ENCODE measurements at places on chromosomes 11 and 22.

DNA sequence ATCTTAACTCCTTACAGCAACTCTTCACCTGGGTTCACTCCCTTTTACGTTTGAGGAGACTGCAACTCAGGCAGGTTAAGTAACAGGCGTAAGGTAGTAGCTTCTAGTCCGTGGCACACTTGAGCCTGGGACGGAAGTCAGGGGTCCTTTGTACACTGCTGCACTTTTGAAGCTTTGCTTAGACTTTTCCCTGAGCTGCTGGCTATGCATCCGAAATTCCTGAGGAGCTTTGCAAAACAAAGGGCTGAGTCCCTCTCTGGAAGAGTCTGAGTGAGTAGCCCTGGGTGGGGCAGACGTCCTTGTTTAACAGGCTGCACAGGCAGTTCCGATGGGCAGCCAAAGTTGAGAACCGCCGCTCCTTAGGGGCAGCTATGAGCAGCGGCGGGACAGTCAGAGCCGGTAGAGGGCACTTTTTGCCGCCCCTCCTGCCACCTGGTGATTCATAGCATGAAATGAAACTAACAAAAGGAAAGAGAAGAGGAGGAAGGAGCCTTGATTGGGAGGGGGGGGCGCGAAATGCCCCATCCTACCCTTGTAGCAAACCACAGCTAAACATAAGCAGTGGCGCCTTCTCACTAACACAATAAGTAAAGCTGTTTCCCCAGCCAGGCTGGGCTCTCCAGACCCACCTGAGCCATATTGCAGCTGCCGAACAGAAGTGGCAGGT lies 1.4 kb downstream of the TMEM109 start:
- DNase-seq, result no peak

- DNase-seq, result no peak
Observed at GRCh38 chr22:32644252-32645100, 157.0 kb upstream of the TIMP3 start.

DNA sequence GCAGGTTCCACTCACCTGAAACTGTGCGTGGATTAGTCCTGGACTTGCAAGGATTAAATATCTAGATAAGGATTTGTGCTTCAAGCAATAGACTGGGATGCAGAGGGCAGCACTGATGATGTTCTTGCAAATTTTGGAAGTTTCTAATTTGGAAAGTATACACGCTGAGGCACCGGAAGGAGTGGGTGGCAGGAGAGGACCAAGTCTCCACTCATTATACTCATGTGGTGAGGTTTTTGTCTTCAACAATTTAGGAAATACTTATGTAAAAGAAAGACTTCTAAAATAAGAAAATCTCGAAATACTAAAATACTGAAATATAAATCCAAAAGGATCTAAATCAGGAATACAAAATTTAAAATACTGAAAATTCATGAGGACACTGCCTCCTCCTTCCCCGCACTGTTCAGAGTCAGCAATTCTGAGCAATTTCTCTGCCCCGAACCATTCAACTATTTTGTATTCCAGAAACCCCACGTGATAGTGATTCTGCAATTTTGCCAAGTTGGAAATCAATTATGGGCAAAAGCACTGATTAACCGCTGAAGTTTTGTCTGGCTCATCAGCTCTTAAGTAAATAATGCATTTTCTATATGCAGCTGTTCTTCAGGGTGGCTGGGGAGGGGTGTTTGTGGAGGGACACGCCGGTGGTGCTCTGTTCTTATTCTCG lies 47.0 kb upstream of the CLMP start:
- peak; percentile 62 for DNase-seq

DNA sequence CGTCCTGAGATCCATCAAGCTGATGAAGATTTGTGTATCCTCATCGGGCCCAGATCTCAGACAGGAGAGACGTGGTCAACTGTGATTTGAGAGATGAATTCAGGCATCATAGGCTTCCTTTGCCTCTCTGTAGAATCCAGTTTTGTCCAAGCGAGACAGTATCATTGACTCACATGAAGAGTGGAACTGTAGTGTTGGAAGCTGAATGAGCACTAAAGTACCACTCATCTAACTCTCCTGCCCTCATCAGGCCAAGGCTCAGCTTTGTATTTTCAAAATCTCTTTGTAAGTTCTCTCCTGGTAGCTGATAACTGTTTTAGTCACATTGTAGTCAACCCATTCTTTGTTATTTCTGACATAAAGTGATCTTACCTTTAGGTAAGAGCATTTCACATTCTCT lies 85.1 kb downstream of the KIRREL3 start:
- DNase-seq, result no peak

- no peak for DNase-seq
Observed at GRCh38 chr11:131186629-131187101, 183.8 kb upstream of the NTM start.

DNA sequence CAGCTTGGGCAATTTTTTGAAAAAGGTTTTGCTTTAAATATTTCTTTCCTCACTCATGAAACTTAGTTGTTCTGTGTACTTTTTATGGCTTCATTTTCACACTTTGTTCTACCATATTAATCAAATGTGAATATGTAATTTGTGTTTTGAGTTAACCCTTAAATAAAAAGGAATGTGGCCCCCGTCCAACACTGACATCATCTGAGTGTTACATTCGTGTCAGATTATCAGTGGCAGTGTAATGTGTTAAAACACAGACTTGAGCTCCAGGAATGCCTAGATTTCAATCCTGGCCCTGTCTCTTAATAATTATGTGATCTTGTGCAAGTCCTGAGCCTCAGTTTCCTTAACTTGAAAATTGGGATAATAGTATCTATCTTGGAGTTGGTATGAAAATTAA lies 5.6 kb downstream of the RTN3 start:
- no peak for DNase-seq

- no peak for DNase-seq
Observed at GRCh38 chr11:68308068-68308467, 4.3 kb upstream of the LRP5 start.

GRCh38 chr11:126153972-126154371 lies 57.5 kb downstream of the RPUSD4 start:
- no peak for DNase-seq

DNA sequence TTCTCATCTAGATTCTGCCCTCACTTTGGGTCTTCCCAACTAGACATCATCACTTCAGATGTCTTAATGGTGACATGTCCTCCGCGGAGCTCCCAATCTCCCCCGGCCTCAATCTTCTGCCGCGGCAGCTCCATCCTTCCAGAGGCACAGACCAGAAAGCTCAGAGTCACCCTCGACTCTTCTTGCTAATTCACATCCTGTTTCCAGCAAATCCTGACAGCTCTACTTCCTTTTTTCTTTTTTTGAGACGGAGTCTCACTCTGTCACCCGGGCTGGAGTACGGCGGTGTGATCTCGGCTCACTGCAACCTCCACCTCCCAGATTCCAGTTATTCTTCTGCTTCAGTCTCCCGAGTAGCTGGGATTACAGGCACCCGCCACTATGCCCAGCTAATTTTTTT lies 54.5 kb downstream of the CACNG2 start:
- no peak for DNase-seq

DNA sequence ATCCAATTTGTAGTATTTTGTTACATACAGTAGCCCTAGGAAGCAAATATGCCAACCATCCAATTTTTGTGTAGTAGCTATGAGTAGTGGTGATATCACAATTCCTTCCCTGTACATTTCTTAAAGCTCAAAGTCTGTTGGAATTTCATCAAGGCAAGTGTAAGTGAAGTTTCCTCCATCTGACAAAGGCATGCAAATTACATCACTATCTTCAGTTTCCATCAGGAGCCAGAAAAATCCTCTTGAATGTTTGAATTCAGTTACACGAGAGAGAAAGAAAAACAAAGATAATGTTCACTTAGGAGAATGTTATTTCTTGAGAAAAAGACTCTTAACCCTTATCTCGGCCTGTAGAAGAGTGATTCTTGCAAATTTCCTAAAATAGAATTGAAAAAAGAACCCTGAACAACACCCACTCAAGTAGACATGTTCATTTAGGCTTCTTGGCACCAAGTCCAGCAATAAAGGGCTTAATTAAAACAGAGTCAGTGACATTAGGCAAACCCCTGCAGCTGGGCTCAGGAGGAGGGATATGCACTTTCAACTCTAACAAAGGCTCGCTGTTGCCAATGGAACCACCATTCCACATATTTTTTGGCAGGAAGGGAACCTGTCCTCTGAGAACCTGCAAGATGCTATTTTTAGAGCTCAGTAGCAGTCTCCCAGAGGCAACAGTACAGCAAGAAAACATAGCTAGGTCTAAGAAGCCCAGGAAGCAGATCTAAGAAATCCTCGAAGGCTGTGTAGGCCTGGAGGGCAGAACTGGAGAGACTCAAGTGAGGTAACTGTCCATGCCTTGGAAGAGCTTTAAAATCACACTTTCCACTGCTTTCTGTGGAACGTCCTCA lies 144.6 kb downstream of the CCDC81 start:
- DNase-seq, result no peak

DNA sequence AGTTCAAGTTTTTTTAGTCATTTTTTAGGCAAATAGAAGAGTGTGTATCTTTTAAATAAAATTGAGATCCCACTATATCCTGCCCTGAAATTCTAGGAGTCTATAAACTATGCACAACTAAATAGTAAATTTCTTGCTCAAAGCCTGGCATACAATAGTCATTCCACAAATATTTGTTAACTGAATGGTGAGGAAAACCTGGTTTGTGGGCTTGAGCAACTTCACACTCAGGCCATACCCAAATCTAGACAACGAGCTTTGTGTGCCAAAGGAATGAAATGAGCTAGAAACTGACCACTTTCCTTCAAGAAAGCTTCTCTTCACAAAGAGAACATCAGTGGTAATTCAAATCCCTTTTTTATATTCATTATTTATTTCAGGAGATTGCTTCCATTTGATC lies 39.6 kb upstream of the AMOTL1 start:
- DNase-seq, result no peak

GRCh38 chr11:117985953-117986887 lies at the start of gene IL10RA:
TSS of gene IL10RA (plus strand) at chr11:117986394. CDS start at chr11:117986468, 74 bp downstream.
- no peak for DNase-seq

DNA sequence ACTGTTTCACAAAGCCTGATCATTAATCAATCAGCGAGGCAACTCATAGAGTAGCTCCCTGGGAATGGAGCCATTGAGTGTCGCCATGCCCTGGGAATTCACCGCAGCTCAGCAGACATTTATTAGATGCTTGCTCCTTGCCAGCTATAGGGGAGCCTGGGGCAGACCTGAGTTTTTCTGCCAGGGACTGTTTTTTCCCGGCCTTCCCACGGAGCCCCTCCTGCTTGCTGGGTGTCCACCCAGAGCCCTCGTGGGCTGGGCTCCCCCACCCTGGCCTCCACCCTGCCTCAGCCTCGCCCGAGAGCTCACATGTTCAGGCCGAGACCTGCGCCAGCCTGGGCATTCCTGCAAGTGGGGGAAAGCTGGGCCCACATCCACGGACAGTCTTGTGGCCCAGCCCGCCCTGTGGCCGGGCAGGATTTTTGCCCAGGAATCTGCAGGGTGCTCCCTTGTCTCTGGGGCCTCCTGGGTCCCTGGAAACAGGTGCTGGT lies 64.9 kb downstream of the SMIM38 start:
- DNase-seq, result no peak

Measured in SK-N-MC (cell line).